ENCODE measurements at places on chromosomes 2 and 18. TPM values are rescaled to one million over a fixed set of nuclear protein-coding genes. Genes with fewer than 3 reads are reported as not detected.

WNT6 gene
- not detected for total RNA-seq

TNFRSF11A gene
- total RNA-seq, result 1.6 TPM

TUBA4B gene
- not detected for total RNA-seq

DSG4 gene
- total RNA-seq, result not detected

EPHA4 gene
- 259 TPM for total RNA-seq

SERPINB3 gene
- total RNA-seq, result not detected

WIPF1 gene
- 2.7 TPM for total RNA-seq

GRCh38 chr18:50715919-50716318 is 103.9 kb downstream of the MRO start:
- DNase-seq, result no peak

DNA sequence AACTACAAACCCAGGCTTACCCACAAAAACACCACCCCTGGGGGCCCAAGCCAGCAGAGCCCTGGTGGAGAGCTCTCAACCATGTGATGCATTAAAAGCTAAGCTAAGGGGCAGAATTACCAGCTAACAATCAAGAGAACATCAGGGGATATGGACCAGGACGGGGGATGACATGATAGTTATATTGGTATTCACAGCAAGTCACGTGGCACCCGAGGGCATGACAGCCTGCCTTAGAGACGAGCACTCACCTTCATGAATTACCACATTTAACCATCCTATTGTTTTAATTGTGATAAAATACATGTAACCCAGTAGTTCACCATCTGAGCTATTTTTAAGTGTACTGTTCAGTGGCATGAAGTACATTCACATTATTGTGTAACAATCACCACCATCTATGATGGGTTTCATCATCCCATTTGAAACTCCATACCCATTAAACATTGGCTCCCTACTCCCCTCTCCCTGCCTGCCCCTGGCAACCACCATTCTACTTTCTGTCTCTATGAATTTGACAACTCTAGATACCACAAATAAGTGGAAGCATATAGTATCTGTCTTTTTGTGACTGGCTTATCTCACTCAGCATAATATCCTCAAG is 245.6 kb downstream of the ANAPC1 start:
- no peak for DNase-seq

DNA sequence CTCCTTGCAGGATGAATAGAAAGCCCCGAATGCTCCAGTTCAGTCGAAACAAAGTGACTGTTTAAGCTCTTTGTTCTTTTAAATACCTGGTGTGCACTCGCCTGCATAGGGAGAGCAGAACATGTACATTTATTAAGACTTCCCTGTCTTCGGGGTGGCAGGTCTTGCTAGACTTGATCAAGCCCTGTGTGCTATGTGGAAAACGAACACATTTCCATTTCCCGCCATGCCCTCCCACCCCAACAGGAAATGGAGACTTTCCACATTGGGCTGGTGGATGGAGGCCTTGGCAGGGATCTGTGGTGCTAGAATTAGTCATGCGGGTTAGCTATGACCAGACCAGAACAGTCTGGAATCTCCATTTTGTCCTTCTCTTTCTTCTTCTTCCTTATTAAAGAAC is 321.0 kb upstream of the THSD7B start:
- no peak for DNase-seq

DNA sequence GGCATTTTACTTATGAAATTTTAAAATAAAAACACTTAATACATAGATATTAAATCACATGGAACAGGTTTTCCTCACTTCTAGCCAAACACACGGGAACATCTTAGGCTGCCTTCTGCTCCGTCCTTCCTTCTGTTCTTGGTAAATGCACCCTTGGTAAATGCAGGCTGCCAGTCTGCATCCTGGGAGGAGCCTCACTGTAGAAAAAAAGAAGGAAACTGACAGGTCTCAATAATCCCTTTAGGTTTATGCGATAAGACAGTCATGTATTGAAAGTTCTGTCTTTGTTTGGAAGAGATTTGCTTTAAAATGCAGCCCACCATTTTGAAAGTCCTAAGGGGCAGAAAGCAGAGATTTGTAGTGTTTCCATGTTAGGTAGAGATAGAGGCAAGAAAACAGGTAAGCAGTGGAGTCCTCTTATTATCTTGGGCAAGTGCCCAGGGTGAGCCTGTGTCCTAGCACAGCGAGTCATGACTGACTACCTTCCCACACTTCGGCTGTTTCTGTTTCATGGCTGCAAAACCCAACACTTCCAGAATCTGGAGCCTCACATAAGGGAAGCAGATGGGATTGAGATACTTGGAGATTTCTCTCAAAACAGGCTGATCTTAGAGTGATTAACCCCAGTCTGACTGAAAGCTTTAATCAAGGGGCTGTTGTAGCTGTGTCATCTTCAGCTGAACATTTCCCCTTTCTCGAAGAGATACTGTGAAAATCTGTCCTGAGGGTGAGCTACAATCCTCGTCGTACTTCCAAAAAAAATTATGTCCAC is 131.4 kb upstream of the MAP3K20 start:
- peak; percentile 10 for DNase-seq

DNA sequence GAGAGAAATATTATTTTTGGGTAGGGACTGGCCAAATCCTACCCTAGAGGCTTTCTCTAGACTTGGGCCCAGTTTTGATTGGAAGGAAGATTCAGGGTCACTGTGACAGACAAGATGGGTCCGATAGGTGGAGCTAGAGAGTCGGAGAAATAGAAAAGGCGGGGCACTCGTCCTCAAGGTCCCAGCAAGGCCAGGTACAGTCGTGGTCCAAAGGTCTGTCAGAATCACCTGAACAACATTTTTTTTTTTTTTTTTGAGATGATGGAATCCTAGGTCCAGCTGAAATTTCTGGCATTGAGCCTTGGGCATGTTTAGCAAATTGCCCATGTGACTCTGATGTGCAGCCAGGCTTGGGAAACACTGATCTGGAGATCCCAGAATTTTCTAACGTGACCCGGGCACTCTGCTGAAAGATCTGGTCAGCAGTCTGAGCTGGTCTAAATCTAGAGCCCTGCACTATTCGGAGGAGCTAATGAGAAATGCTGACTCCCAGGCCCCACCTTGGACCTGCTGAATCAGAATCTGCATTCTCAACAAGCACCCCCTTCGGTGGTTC is 23.0 kb upstream of the NTSR2 start:
- no peak for DNase-seq

- DNase-seq, result no peak
Measured at GRCh38 chr2:144464730-144465129, 55.2 kb downstream of the ZEB2 start.

- DNase-seq, result no peak
Measured at GRCh38 chr2:102027036-102027980, 35.5 kb downstream of the IL1R2 start.

DNA sequence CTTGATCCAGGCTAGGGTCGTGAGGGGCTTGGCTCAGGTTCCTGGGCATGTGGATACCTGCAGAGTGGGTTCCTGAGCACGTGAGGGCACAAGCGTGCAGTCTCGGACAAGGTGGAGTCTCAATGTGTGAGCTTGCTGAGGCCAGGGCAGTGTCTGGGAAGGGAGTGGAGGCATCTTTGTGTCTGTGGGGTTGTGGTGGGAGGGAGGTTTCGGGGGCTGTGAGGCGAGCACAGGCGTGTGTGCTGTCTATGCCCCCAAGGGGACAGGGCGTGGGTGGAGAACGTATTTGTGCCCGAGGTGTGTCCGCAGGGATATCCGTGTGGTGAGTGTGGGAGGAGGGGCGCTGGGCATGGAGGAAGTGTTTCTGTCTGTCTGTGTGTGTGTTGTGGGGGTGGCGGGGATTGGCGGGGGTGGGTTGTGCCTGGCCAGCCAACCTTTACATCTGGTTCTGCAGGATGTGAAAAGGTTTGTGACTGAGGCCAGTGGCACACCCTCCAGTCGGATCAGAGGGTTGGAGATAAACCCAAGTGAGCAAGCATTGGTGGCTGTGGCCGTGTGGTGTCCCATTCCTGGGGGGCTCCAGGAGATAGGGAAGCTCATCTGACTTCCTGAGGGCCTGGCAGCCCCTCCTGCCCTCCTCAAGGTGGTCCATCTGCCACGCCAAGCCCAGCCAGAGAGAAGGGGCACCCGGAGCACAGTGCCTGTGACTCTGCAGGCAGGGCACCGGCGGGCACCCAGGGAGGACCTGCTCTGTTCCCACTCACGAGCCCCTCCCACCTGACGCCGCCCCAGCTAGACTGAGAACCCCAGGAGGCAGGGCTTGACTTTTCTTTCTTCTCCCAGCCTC is 57.1 kb downstream of the ZFP36L2 start:
- no peak for DNase-seq

- DNase-seq, result no peak
Measured at GRCh38 chr18:37429791-37430190, 135.8 kb downstream of the CELF4 start.

GRCh38 chr2:166104773-166105172 is 23.0 kb downstream of the SCN1A start:
- DNase-seq, result no peak

DNA sequence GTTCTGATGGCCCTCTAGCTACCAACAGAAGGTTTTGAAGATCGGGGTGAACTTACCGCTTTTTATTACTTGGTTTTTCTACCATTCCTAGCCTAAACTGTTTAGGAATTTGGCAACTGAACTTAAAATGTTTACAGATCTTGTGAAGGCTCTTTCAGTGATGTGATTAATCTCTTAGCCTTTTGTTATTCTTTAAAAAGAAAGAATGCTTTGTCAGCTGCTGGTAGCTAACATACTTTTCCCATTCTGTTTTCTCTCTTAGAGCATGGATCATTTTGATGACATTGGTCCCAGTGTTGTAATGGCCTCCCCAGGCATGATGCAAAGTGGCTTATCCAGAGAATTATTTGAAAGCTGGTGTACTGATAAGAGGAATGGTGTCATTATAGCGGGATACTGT is 18.1 kb downstream of the CPSF3 start:
- DNase-seq, result no peak

GRCh38 chr18:72075040-72075439 is 469.1 kb downstream of the CBLN2 start:
- no peak for DNase-seq

GRCh38 chr18:61749031-61749430 is 143.8 kb downstream of the RNF152 start:
- no peak for DNase-seq

- peak; percentile 37 for DNase-seq
Measured at GRCh38 chr2:28356095-28356911, 36.4 kb upstream of the FOSL2 start.

DNA sequence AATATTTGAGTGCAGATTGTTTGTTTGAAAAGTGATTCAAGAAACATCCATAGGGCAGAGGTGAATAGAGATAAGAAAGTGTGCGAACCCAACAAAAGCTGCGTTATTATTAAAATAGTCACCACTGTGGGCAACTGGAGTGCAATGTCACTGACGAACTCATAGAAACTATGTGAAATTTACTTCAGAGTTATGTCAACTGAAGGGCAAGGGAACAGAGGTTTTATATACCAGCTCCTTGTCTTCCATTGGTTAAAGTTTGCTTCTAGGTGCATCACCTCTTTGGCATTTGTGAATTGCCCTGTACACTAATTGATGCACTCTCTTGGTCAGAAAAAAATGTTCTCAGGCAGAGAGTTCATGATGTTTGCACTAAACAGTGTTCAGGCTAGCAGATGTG is 110.5 kb upstream of the NYAP2 start:
- no peak for DNase-seq

DNA sequence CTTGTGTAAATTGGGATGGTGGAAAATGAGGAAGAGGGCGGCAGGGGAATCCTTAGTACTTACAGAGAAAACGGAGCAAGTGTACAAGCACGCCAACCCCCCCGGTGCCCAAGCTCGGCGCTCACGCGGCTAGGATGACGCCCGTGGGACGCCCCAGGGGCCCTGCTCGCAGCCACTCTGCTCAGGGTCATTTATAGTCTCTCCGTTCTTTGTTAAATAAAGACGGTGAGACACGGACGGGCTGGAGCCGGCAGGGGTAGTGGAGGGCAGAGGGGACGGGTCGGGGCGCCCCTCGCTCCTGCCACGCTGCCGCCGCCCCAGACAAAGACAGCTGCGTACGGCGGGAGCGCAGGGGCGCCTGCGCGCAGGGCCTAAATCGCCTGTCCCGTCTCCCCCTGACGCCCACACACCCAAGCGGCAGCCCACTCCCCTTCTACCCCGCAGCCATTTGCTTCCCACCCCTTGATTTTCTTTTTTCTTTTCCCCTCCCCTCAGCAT is 37.8 kb downstream of the PCBP1 start:
- DNase-seq, result peak; percentile 58

GRCh38 chr2:113282747-113283533 is 4.2 kb upstream of the PAX8 start:
- DNase-seq, result peak; percentile 2

- DNase-seq, result no peak
Measured at GRCh38 chr2:128439031-128439790, 120.5 kb upstream of the HS6ST1 start.

DNA sequence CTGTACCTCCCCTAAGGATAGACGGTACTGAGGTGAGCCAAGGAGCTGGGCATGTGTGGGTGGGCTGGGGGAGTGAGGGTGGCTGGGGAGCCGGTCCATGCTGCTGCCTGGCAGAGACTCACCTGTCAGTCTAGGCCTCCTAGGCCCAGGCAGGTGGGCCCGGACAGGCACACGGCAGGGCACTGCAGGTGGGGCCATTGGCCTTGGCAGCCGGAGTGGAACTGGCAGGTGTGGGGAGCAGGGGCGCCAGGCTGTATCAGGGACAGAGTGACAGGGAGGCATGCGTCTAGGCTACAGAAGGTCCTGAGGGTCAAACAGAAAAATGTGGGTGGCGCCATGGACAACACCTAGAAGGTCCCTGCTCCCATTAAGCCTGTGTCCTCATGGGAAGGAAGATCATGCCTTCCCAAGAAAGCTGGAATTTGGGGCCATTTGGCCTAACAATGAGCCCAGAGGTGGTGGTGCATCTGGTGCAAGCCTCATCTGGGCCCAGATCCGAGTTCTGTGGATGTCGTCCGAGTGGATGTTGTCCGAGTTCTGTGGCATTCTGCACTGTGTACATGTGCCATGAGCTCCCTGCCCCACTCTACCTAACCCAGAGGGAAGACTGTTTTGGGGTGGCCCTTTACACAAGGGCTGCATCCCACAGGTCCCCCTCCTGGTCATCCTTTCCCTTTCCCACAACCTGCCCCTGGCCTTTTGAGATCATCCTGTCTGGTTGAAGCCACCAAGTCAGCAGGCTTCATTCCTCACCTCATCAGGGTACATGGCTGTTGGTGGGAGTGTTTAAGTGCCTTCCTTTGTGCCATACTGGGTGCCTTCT is 249.7 kb downstream of the GLI2 start:
- no peak for DNase-seq

DNA sequence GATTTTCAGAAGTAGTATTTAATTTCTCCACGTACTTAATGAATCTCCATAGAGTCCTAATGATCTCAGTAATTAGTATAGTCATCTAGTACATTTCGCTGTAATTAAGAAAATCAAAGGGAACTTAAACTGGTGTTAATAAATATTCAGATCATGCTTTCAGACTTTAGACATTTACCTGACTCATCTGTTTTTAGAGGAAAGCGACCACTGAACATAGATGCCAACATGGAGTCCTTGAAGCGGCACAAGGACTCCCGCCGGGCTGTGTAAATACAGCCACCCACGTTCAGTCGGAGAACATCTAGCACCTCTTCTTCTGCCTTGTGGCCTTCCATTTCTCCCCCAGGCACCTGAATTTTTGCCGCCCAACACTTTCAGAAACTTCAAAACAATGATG is 3.2 kb downstream of the KCTD18 start:
- no peak for DNase-seq
